Kidney capillary endothelial cell (primary cell): ENCODE measurements at places on chromosomes 6 and 20.
A peak's percentile ranks its signal among the peaks of the same experiment; 100 is the strongest.

GRCh38 chr6:150203871-150204545 lies 61.2 kb downstream of the PPP1R14C start:
- no peak for DNase-seq

DNA sequence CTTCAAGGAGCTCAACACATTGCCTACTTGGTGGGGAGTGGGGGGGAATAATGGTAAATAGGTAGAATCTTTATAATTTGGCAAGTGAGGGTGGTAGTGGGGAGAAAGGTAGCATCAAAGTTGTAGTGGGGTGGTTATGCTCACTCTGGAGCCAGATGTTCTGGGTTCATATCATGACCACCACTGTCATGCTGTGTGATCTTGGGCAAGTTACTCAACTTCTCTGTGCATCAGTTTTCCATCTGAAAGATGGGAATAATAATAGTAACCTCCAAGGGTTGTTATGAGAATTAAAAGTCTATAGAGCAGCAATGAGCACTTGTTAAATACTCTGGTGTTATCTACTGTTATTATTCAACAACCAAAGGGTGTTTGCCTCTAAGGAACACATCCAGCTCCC lies 22.0 kb upstream of the PREX1 start:
- DNase-seq = no peak

DNA sequence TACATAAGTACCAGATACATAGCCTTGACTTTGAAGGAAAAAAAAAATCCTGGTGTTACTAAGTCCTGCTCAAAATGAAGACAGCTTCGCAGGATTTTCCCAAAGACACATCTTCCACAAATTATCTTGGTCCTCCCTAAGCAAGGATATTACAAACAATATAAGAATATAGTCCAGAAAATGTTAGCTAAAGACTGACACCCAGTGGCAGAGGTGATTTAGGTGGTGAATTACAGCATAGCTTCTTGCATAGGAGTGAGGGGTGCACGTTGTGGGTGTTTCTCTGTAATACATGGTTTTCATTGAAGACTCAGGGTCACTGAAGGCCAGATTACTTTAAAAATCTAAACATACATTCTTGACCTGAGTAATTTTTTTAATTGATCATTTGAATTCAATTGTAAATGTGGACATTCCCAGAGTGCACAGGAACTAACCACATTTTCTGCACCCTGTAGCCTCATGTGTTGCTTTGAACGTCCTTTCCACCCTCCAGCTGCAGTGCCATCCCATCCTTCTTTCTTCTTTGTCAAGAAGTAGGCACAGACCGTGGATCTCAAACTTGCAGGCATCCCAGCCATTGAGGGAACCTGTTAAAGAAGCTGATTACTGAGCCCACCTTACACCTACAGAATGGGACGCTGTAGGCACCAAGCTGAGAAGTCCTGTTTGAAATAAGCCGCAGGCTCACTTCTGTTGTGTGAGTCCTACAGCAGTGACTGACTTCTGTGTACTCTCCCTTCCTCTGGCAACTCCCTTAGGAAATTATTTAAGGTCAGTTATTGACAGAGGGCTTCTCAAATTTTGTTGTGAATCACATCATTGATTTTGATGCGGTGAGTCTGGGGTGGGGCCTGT lies 102.6 kb downstream of the PERP start:
- peak; percentile 29 for DNase-seq

DNA sequence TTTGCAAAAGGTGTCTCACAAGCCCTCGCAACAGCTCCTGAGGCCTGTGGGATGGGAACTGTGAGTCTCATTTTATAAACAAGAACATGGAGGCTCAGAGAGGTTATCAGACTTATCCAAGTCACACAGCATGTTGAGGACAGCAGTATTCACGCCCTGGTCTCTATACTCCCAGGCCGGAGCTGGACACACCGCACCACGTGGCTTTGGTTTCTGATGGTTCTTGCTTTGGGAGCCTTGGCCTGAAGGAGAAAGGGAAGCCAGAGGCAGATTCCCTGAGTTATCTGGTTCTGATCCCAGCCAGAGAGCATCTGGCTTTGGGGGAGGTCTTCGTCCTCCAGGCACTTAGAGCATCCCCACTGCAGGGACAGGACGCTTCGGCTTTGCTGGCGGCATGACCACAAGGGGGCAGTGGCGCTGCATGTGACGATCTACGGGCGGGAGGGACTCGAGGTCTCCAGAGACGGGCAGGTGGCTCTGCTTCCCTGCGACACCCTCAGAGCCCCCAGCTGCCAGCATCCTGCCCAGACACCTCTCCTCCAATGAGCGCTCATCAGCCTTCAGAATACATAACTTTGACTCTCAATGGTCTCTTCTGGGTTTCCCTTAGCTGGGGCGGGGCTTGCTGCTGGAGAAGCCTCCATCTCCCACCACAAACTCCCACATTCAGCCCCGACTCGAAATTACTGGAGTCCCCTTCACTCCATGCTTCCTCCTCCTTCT lies 51.4 kb upstream of the SAYSD1 start:
- DNase-seq = peak; percentile 44

DNA sequence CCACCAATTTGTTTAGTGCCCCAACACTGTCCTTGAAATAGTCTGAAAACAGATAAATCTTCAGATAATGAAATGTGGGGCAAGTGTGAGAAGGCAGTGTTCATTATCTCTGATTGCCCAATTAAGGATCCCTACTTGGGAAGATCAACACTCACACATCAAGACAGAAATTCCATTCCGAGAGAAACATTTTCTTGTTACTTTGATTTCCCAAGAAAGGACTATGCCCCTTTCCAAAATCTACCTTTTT lies 16.2 kb downstream of the HMGN4 start:
- no peak for DNase-seq

- no peak for DNase-seq
Observed at GRCh38 chr6:108730635-108731515, 117.3 kb upstream of the ARMC2 start.

GRCh38 chr20:1761116-1761515 lies 103.5 kb upstream of the SIRPG start:
- no peak for DNase-seq

DNA sequence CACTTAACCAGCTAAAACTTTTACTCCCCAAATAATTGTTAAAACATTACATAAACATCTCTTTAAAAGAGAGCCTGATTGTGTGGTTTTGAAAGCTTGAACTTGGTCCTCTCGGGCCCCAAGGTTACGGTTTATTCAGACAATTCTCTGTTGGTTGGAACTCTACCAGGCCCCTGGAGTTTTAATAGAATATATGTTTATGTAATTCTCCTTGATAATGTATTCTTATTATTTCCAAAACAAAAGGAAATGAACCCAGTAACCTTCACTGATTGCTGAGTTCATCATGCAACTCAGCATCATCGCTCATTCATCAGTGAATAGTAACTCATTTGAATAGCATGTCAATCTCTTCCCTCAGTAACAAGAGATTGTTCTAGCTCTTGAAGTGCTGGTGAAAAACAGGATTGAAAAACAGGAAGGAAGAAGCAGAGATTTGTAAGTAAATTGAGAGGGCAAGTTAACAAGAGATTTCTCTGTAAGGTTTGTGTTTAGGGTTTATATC lies 464.5 kb upstream of the MARCKS start:
- DNase-seq = no peak

GRCh38 chr6:30716879-30717128 lies 277 bp downstream of the MDC1 start:
- no peak for DNase-seq

GRCh38 chr20:46963758-46964617 lies 69.3 kb downstream of the EYA2 start:
- DNase-seq = no peak

DNA sequence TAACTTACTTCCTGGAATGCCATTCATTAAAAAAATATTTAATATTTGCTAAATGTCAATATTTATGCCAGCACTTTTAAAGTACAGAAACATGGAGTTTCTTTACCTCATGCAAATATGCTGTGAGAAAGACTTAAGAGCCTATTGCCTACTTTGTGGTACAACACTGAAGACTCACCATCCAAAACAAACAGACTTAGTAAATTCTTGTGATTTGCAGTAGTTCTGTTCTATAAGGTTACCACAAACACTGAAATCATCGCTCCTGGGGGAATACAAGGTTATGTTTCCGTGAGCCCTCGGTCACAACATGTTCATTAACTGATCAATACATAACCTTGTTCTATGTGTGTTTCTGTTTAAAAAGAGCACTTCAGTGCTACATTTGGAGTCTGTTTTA lies 78.3 kb downstream of the ATG5 start:
- no peak for DNase-seq

- DNase-seq = no peak
Observed at GRCh38 chr6:110366975-110367374, 8.8 kb upstream of the METTL24 start.

DNA sequence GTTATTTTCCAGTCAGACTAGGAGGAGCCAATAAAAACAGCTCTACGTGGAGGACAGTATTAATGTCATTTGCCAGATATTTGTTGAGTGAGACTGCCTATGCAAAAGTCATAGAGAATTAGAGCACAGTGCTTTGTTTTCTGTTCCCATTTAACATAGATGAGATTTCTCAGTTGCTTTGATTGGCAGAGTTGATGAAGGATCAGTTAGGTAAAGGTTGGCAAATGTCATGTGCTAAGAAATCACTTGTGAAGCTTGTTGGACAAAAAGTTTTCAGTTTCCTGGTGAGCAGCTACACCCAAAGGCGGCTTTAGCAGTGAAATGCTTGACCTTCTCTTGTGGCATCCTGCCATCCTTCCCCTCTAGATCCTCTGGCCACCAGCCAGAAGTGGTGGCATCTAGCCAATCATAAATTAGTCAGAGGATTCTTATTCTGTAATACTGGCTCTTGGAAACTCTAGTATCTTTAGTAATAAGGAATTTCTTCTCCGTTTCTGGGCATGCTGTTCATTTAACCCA lies 37.0 kb downstream of the BCKDHB start:
- peak; percentile 55 for DNase-seq

GRCh38 chr6:35512740-35513139 lies at the start of gene TULP1:
TSS of gene TULP1 (minus strand) at chr6:35512896. CDS start at chr6:35512858, 38 bp downstream.
- no peak for DNase-seq

- DNase-seq = no peak
Observed at GRCh38 chr6:150255840-150256239, 113.0 kb upstream of the IYD start.

DNA sequence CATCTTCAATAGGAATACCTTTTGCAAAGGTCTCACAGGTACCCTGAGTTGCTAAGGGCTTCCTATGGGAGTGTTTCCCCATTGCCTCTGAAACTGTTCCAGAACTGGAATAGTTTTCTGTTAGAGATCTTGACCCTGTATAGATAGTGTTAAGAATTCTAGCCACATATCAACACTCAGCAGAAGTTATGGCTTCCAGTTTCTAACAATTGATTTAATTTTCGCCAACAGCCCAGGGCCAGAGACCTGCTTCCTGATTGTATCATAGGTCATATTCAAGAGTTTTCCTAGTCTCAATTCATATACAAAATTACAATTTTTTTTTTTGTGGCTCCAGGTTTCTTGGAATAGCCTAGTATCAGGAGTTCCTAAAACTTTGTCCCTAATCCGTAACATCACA lies 61.0 kb downstream of the PXDC1 start:
- DNase-seq = no peak

DNA sequence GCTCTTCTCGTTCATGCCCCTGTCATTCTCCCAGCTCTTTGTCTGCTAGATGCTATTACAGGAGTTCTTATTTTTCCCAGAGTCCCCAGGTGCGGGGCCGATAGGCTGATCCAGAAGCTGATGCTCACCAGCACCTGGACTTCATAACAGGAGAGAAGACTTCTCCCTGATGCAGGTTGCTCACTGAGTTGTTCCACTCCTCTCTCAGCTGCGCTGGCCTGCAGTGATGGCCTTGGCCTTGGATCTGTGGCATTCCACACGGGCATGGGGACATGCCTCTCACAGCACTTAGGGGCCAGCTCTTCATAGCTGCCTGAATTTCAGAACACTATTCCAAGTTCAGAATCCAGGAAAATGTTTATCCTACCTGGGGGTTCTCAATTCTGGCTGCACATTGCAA lies 7.1 kb upstream of the TXNDC5 start:
- DNase-seq = no peak

GRCh38 chr6:40358473-40359460 lies 228.4 kb downstream of the LRFN2 start:
- no peak for DNase-seq

- DNase-seq = no peak
Observed at GRCh38 chr6:147245693-147246092, 41.5 kb downstream of the STXBP5 start.

GRCh38 chr6:139422105-139423036 lies 47.9 kb upstream of the CITED2 start:
- no peak for DNase-seq

DNA sequence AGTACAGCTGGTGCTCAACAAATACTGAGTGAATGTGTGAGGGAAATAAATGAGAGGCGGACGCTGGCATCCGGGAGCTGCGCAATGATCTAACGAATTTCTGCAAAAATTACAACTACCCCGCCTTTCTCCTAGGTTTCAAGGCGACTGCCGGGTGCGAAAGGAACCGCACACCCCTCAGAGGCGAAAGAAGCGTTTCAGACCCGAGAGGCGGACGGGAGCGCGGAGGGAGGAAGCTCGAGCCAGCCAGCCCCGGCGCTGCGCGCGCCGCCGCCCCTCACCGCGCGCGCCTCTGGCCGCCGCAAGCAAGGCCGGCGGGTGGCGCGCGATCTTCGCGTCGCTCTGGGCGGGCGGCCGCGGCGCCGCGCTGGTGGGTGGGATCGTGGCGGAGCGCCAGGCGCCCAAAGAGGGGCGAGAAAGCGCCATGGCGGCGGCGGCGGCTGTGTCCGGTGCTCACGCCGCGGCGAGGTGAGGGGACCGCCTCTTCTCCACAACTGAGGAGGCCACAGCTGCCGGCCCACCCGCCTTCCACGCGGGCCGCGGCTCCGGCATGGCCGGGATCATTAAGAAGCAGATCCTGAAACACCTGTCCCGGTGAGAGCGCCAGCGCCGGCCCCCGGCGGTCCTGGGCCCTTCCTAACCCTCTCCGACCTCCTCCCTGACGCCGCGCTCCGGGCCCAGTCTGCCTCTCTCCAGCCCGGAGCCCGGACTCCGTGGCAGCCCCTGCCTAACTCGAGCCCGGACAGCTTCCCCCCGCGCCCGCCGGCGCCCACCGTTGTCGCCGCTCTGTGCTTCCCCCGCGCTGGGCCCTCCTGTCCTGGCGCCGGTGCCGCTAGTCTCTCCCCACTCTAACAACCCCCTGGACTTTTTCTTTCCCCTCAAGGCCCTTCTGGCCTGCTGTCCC lies at the start of gene BLTP3A:
Gene BLTP3A (plus strand): TSS at position 383 of the 904 bp plus-strand sequence. CDS start 168 bp downstream, at position 551.
- peak; percentile 72 for DNase-seq

DNA sequence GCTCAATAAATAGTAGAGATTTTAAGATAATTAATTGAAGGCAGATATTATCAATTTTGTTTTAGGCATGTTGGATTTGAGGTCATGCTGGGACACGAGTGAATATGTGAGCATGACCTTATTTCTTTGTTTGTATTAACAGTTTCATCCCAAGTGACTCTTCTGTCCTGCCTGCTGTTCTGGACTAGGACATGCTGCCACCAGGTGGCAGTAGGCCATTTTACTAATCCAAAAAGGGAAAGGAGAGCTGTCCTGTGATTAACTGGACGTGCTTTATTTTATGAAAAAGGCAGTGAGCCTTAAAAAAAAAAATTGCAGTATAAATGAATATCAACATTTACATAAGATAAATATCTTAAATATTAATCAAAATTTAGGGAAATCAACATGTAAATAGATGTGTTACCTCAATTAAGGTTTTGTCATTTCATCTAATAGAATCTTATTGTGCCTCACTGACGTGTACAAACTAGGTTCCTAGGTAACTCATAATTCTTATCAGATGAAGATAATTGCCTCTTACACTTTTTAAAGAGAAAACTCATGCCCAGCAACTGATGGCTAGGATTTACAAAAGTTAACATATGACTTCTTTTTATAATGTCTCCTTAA lies 49.8 kb downstream of the FRK start:
- peak; percentile 58 for DNase-seq

GRCh38 chr6:16518265-16518664 lies 243.0 kb downstream of the ATXN1 start:
- DNase-seq = no peak

- DNase-seq = no peak
Observed at GRCh38 chr20:42183147-42183546, 565.0 kb upstream of the CHD6 start.
